Stimulated activated CD4-positive, alpha-beta T cell treated with anti-CD3 and anti-CD28 coated beads, Interleukin-15, amount 100 ng/mL, for 1 hour (primary cell): ENCODE measurements at places on chromosomes 7 and 10.

DNA sequence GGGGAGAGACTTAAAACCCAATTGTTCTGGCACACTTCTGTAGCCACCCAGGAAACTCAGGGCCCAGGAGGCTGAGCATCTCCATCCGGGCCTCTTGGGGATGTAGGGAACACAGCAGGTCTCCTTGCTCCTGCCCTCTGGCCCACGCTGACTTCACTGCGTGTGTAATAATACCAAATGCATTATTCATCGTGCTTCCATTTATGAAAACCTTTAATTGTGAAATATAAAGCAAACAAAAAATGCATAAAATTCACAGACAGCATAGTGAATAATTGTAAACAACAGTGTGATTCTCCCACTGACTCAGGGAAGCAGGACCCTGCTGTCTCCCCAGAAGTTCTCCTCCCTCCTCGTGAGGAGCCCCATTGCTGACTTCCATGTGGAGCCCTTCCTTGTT, 70.3 kb upstream of the SHH start:
- no peak for DNase-seq

GRCh38 chr10:93280121-93280698, 201.9 kb downstream of the MYOF start:
- DNase-seq = no peak

DNA sequence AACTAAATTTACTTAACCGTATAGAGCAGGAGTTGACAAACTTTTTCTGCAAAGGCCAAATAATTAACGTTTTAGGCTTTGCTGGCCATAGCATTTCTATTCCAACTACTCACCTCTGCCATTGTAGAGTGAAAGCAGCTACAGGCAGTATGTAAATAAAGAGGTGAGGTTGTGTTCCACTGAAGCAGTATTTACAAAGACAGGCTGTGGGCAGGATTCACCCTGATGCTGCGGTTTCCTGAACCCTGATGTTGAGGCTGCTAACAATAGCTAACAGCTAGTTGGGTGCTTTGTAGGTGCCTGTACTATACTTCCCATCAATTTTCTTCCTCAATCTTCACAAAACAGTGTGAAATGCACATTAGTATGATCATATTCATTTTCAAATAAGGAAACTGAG, 47.0 kb upstream of the LAMB1 start:
- no peak for DNase-seq

DNA sequence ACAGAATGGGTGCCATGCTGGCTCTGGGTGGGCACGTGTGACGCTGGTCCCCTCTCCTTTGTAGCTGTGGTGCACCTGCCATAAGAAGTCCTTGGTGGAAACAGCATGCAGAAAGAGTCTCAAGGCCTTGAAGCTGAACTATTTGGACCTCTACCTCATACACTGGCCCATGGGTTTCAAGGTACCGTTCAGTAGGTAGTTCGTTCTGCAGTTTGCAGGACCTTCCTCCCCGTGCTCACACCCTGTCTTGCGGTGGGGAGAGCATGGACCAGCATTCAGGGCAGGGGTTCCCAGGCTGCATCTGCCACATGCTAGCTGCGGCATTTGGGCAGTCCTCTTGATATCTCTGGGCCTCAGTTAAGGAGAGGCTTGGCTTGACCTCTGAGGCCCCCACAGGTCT, 7.3 kb downstream of the AKR1E2 start:
- DNase-seq = no peak

- DNase-seq = no peak
These were observed 96.8 kb downstream of the ACTR3B start for GRCh38 chr7:152856351-152856750.

- no peak for DNase-seq
These were observed 10.4 kb downstream of the TMEM270 start for GRCh38 chr7:73871163-73872011.

- no peak for DNase-seq
These were observed 60.3 kb downstream of the PLXDC2 start for GRCh38 chr10:19876570-19876969.

DNA sequence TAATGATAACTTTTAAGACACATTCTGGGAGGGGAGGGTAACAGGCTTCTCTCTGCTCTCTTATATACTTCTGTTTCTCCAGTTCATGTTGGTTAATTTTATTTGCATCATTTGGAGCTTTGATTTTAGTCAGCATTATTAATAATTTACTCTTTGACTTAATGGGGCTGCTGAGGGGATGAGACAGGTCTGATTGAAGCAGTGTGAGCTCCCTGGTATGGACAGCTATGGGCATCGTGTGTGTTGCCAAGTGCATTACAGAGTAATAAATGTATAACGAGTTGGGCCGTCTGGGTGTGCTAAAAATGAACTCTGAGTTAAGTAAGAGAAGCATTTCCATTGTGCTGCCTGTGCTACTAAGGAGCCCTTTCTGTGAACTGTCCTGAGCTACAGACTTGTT, 31.7 kb upstream of the IKZF1 start:
- no peak for DNase-seq

GRCh38 chr10:130064783-130065182, 45.8 kb downstream of the C10orf143 start:
- DNase-seq = no peak

GRCh38 chr7:42045961-42046360, 191.0 kb downstream of the GLI3 start:
- no peak for DNase-seq

- DNase-seq = no peak
These were observed 1.1 kb downstream of the EFCAB10 start for GRCh38 chr7:105580022-105580740.

DNA sequence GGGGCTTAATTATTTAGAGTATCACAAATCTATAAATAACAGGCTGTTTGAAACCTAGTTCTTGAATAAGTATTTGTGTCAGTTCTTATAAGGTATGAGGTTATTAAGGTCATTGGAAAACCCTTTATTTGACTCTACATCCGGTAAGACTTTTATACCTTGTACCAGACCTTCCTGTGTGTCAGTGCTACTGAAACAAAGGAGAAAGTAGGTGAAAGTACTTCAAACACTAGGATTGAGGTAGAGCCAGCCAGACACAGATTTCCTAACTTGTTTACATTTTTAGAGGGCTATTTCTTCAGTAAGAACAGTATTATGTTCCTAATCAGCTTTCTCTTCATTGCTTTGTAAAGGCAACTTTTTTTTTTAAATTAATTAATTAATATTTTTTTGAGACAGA, 93.9 kb downstream of the ZNRF2 start:
- DNase-seq = no peak

- no peak for DNase-seq
These were observed 122.5 kb downstream of the SEC23IP start for GRCh38 chr10:120015064-120015463.

DNA sequence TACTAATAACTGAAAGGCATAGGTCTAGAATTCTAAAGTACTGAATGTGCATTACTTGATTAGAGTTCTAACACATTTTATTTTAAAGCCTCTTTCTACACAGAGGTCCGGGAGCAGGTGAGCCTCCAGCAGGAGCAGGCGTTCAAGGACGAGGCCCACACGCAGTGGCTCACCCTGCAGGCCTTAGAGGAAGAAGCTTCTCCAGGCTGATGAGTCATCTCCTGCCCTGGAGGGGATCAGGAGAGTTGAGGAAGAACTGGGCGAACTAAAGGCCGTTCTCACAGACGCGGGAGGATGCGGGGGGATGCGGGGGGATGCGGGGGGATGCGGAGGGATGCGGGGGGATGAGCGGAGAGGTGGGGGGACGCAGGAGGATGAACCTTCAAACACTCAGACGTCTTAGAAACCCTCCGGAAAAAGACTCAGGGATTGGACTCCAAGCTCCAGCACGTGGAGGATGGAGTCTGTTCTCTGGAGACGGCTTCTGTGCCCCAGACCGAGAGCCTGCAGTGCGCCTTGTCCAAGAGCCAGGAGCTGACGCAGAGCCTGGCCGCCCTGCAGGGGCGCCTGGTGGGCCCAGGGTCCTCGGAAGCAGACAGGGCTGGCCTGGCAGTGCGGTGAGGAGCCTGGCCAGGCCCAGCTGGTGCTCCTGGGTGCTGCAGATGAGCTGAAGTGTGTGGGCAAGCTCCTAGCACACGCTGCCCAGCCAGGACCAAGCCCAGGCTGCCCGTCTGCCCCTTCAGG, 433.7 kb upstream of the TPK1 start:
- no peak for DNase-seq

- no peak for DNase-seq
These were observed 45.1 kb downstream of the ZNF503 start for GRCh38 chr10:75356484-75356883.

DNA sequence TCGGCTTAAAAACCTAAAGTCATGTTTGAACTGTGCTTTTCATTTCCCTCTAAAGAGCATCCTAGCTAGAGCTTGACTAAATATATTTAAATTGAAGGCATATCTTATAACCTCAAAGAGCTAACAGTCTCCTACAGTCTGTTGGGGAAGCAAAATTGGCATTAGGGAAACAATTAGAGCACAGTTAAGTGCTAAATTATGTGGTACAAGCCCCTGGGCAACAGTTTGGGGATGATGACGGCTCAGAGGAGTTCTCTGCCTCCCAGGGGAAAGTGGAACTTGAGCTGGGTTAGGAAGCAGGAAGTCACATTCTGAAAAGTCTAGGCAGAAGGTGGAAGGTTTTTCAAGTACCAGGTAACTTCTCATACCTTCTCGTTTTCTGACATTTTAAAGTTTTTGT, 18.6 kb upstream of the GOT1 start:
- DNase-seq = no peak

GRCh38 chr10:130631142-130632096, 495.2 kb downstream of the GLRX3 start:
- DNase-seq = no peak

GRCh38 chr10:51667678-51668335, 31.6 kb downstream of the CSTF2T start:
- DNase-seq = no peak

DNA sequence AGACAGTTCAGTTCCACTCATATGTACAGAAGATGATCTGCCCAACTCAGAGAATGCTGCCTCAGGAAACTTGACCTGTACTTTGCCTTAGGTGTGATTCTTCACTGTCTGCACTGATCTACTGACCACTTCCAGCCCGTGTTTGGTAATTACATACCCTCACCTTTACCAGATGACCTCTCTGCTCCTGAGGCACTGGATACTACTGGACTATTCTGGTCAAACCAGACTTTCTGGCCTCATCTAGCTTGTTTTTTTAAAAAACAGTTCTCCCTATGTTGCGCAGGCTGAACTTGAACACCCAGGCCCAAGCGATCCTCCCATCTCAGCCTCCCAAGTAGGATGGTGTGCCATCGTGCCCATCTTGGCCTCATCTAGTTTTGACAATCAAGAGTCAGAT, 26.2 kb downstream of the IDE start:
- no peak for DNase-seq

GRCh38 chr7:23909426-23909825, 199.4 kb downstream of the STK31 start:
- no peak for DNase-seq

GRCh38 chr7:2681929-2682799, 5.8 kb upstream of the AMZ1 start:
- no peak for DNase-seq

GRCh38 chr10:103281753-103282152, 4.8 kb downstream of the INA start:
- DNase-seq = no peak

DNA sequence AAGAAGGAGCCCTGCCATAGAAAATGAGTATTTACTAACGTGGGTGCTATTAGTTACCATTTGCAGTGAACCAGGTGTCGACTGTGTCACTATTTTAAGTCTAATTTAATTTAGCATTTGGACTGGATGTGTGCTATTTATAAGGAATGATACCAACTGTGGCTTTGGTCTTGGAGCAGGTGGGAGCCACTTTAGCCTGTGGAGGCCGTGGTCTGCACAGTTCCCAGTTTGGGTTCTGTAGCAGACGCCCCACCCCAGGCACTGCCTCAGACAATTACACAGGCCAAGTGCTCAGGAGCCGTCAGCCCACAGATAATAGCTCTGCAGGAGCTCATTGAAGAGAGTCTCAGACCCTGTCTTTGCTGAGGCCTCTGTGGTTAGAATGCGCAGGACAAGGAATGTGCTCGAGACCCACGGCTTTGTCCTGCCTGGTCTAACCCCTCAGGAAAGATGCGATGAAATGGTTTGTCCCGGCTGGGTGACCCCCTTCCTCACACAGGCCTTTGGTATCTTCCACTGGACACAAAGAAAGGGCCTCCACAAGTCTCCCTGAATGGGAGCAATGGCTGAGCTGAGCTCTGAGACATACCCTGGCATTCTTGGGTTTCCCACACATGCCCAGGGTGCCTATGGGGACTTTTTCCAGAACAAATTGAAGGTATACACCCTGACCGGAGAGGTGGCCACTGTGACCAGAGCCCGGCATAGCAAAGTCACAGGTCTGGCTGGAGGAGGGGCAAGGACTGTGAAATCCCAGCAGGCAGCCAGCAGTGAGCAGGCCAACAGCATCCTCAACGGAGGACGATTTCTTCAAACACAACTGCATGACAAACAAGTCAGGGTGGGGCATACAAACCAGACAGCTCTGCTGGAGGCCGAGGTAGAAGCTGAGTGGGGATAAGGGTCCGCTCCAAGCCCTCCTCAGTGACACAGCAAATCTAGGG, 251.2 kb downstream of the ARHGAP12 start:
- DNase-seq = no peak

GRCh38 chr7:14821757-14822480, 80.6 kb downstream of the DGKB start:
- DNase-seq = no peak

GRCh38 chr7:45253368-45253767, 95.8 kb downstream of the RAMP3 start:
- DNase-seq = no peak

DNA sequence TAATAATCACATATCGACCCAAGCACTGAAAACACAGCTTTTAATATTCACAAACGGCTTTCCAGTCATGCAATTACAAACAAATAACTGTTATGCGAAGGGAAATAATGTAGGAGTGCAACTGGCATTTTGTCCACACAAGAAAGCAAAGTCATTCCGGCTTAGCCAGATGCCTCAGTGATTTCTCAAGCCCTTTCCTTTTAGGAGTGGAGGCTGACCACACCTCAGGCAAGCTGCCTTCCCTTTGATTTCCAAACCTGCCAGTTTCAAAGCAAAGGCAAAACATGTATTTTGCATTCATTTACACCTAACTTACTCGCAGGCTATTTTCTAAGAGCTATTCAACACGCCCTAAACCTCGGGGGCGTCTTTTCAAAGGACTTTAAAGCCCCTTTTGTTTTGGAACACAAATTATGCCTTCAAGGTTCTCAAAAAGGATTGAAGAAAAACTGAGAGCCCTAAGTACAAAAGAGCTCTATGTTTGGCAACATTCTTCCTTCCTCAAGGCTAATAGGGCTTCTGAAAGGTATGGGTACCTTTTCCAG, 109.6 kb downstream of the CPXM2 start:
- no peak for DNase-seq

DNA sequence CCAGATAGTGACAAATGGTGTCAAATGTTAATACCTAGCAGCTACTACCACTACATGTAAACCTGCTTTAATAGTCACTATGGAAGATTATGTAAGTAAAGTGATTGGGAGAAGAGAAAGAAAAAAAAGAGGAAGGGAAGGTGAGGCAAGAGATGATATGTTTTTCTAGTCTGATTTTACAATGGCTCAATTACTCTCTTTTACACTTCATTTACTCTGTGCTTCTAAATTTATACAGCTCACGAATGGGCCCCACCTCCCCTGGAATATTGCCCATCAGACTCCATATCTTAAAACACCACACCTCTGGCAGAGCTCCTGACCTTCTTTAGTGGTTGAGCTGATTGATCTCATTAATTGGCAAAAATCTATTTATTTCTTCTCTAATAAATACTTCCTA, 28.0 kb upstream of the IKZF1 start:
- no peak for DNase-seq

- no peak for DNase-seq
These were observed 89.9 kb downstream of the ADCY1 start for GRCh38 chr7:45663965-45664633.
